ENCODE measurements at places on chromosomes 5 and 9. TPM values are rescaled to one million over a fixed set of nuclear protein-coding genes. Genes with fewer than 3 reads are reported as not detected.

- DNase-seq = no peak
- no peak within 1 kb of the TSS for H3K27ac ChIP-seq
- H3K4me3 ChIP-seq = no peak within 1 kb of the TSS
- H3K4me1 ChIP-seq = no peaks in the 10 kb centered on the region
- no peaks in the 10 kb centered on the region for H3K36me3 ChIP-seq
Observed at GRCh38 chr9:35618325-35618727, at the start of gene CD72. CD72 (minus strand) TSS chr9:35618413; CDS start chr9:35618303, 110 bp downstream.

DNA sequence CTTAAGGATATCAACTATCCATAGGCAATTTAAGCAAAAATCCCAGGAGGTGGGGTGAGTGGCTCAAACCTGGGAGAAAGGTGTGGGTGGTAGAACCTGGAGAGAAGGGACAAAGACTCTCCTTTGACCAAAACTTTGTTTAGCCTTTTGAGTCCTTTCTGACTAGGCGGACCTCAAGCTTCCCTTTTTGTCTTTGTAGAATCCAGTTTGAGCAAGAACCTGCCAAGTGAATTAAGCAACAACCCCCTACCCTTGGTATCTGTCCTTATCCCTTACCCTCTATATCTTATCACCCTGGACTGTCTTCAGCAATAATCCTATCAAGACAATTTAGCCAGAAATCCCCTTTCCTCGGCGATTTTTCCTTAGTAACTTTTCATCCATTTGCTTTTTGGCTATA, 53.5 kb upstream of the SLC28A3 start:
- no peaks in the 10 kb centered on the region for H3K27me3 ChIP-seq
- no peak overlapping the region for H3K27ac ChIP-seq
- no peaks in the 10 kb centered on the region for H3K36me3 ChIP-seq

DNA sequence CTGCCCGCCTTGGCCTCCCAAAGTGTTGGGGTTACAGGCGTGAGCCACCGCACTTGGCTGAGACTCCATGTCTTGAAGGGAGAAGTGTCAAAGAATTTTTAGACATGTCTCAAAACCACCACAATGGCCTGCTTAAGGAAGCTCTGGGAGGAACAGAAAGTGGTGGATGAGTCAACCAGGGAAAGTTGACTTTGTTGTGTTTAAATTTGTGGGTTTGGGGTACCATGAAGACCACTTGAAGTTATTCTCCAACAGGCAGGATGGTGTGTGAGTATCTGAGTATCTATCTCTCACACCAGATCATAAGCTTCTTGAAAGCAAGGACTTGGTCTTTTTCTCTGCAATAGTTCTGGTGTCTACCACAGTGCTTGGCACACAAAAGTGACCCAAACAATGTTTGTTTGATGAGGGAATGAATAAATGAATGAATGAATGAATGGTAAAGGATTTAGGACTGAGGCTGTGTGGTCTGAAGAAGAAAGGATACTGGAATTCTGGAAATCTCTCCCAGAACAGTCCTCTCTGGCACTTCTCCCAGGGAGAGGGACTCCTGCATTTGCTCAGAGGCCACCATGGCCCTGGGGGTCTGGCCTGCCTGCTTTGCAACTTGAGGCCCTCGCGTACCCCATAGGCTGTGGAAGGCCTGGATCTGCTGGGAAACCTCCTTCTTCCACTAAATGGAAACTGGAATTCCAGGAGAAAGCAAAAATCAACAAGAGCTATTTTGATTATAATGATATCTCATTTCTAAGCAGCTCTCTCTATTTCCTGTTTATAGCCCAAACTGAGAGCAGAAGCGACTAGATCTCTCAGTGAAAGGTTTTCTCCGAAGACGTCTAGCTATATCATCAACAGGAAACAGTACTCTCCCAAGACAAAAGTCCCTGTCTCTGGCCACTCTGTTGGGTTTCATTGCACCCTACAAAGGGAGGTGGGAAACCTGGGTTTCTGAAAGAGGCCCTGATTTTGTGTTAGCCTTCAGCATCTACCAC, 187.9 kb downstream of the PALM2AKAP2 start:
- H3K4me3 ChIP-seq = no peak overlapping the region
- 0 out of 2 replicates have a peak, but pooled peaks cover 15% of the 10 kb centered on the region for H3K36me3 ChIP-seq
- no peaks in the 10 kb centered on the region for H3K27me3 ChIP-seq

DNA sequence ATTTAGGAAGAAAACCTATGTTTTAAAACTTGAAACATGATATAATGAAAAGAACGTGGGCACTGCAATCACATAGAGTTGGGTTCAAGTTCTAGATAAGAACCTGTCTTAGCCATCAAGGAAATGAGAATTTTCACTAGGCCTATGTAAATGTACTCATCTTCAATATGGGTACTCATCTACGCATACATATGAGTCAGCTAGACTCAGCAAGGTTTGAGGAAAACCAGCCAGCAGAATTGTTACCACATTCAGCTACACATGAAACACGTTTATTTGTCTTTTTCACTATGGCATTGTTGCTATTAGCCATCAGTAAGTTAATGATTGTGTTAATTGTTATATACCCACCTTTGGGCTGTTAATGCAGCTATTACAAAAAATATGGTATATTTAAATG, 146.3 kb downstream of the CHSY3 start:
- DNase-seq = no peak
- no peak overlapping the region for H3K27ac ChIP-seq
- H3K36me3 ChIP-seq = no peaks in the 10 kb centered on the region

- no peak for DNase-seq
- peaks cover 7% of the 10 kb centered on the region for H3K4me1 ChIP-seq
- no peaks in the 10 kb centered on the region for H3K36me3 ChIP-seq
- no peak overlapping the region for H3K27ac ChIP-seq
Observed at GRCh38 chr5:120545951-120546350, 81.9 kb downstream of the PRR16 start.

CCL27 gene
- not detected for total RNA-seq

FOXI1 gene
- not detected for total RNA-seq

AFAP1L1 gene
- 33.2 TPM for total RNA-seq

All from SJSA1 (cell line).